Cardiac fibroblast (primary cell): ENCODE measurements at places on chromosomes 13 and 19.
A peak's percentile ranks its signal among the peaks of the same experiment; 100 is the strongest.

DNA sequence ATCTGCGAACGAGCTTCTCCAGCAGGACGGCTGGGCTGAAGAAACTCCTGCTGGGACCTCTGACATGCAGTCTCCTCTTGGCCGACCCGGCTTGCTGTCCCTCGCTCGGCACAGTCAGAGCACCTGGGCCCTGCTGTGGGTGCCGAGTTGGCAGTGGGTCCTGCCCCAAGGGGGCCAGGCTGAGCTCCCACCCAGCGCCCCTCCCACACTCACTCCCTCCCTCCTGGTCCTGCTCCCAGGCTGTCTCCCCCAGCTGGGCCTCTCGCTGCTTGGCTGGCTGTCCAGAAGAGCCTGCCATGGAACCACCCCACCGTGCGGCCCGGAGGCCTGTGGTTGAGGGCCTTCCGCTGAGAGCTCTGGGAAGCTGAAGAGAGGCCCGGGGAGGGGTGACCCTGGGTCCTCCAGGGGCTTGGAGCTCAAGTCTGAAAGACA lies 6.0 kb downstream of the AKT2 start:
- DNase-seq, result peak; percentile 51

DNA sequence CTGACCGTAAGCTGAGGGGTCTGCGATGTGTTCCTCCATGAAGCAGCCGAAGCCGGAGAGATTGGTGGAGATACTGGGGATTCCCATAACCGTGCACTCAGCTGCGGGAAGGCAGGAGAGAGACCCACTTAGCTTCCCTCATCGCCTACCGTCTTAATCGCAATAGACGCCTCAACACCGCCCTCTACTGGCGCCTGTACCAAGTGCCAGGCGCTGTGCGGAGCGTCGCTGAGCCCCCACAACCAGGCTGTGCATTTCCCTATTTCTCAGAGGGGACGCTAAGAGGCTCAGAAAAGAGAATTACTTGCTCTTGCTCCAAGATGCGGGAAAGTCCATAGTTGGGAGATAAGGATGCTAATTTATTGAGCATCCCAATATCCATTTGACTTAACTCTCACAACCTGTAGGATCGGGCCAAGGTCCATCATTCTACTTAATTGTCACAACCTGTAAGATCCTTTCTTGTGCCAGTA lies 5.8 kb downstream of the FTL start:
- DNase-seq, result peak; percentile 87

DNA sequence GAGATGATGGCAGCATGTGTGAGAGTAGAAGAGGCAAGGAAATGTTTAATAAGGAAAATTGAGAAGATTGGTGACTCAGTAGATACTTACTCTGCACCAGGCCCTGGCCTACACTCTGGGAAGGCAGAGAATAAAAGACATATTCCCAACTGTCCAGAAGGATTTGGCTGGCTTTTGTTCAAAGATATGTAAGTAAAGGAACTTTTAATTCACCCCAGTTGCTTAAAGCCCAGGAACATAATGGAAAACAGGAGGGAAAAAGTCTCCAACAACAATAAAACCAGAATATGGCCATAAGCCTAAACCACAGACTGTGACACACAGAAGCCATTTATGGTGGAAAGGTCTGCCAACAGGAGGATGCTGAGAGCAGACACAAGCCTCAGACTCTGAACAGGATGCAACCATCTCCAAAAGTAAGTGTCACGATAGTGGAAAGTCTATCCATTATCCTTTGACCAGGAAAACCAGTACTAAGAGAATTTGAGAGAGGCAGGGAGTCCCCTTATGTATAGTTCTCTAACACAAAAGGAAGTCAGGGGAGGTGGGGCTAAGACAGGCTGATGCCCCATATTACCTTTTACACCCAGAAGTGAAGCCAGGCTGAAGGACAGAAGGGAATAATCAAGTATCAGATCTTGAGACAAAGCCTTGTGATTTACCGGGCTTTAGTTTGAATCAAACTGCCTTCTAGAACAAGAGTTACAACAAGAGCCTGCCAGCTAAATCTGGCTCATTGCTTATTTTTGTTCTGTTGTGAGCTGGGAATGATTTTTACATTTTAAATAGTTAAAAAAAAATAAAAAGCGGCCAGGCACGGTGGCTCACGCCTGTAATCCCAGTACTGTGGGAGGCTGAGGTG lies 169.5 kb upstream of the STARD13 start:
- no peak for DNase-seq

DNA sequence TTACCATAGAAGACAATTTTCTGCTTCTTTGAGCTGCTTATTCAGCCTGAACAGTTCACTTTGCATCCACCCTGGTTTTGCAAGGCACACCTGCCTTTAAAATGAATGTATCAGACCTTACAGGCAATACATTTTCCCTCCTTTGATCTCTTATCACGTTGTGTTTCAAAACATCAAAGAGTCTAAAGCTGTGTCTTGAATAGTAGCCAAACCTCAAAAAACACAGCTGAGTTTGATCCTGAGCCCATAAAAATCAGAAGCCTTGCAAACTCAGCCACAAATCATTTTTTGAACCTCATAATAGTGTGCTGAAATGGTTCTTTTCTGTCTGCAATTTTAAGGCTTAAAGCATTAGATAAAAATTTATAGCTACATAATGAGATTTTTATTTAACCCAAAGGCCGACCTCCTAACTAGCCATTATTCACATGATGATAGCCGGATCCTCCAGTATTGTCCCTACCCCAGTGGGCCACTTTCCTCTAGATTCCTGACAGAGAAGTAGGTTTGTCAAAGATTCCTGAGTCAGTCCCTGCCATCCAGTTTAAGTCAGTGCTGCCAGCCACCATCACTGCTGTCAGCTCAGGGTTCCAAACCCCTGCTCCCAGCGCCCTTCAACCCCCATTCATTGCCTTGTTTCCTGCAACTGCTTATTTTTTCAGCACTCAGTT lies 71.8 kb downstream of the CAB39L start:
- DNase-seq, result no peak

DNA sequence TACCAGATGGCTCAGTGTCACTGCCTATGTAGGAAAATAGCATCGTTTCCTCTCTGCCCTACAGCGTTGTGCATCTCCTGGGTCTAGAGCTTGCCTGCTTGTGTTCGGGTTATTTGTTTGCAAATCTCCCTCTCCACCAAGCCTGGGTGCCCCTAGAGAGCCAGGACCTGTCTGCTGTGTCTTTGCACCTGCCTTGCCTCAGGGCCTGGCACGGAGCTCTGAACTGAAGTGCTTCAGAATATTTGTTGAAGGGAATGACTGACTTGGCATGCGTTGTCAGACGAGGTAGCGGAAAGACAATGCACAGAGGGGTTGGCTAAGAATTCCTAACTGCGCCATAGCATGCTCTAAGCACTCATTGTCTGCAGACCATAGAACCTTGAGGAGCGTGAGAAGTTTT lies 263.4 kb downstream of the FGF9 start:
- DNase-seq, result no peak

DNA sequence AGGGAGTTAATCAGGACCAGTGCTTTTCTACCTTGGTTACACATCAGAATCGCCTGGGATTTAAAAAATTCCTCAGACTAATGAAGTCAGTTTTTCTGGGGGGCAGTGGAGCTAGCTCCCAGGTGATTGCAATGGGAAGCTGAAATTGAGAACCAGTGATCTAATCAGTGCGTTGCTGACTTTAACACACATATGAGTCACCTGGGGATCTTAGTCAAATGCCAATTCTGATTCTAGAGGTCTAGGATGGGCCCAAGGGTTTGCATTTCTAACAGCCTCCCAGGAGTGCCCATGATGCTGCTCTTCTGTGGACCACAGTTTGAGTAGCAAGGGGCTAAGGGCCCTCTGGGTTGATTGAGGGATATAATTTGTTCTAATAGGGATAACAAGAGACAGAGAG lies 54.5 kb downstream of the KL start:
- DNase-seq, result peak; percentile 29

- DNase-seq, result no peak
Observed at GRCh38 chr19:5624741-5625278, 1.9 kb downstream of the SAFB start.

DNA sequence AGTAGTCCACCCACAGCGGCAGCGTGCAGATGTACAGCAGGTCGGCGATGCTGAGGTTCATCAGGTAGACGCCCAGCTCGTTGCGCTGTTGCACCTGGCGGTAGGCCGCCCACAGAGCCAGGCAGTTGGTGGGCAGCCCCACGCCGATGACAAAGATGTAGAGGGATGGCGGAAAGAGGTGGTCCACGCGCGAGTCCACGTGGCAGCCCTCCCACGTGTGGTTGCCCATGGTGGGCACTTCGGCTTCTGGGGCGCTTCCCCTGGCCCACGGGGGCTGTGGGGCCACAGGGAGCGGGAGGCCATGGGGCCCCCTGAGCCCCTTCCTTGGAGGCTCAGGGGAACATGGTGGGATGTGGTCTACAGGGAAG lies 7.0 kb upstream of the OPA3 start:
- DNase-seq, result no peak

DNA sequence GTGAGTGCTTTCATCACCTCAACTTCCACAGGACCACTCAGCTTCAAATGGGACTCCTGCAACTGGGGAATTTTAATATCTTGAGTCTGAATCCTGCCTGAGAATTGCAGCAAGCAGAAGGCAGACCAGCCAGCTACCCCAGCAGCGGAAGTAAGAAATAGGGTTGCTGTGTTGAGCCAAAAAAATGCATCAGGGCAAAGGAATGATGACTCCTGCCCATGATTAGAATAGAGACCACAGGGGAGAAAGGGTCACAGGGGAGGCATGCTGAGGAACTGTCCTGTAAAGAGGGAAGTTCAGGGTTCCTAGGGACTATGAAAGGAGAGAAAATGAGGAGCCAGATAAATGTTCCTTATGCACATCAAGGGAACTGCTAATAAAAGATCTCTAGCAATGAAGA lies 370.2 kb downstream of the KCTD12 start:
- DNase-seq, result peak; percentile 74

DNA sequence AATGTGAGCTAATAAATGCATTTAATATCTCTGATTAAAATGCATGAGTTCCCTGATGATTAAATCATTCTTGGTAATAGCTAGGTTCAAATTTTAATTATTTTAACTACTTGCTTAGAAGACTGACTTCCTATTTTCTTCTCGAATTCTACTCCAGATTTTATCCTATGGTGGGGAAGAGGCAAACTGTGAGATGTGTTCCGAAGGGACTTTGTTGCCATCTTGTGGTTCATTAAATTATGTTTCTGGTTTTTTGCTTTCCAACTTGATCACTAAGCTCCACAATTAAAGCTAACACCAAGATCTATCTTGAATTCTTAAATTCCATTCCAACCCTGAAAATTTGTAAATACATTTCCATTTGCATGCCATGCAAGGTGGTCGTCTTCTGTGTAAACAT lies 538.4 kb upstream of the PCDH20 start:
- peak; percentile 23 for DNase-seq

DNA sequence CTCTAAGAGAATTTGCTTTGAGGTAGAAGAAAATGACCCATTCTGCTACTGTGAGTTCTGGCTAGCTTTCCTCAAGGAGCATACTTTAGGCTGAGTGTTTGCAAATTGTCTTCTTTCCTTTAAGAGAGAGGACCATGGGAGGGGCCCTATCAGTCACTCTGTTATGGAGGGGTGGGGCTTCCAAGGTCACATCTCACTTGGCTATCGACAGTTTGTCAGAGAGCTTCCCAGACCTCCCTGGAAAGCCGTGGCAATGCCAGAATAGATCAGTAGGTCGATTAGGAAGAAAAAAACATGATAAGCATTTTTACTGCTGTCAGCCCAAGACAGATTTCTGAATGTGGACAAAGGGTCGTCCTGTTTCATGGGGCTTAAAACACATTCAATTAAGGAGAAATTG lies 93.3 kb downstream of the OXGR1 start:
- no peak for DNase-seq

GRCh38 chr19:39223703-39224279 lies 19.7 kb upstream of the SYCN start:
- peak; percentile 36 for DNase-seq

GRCh38 chr13:29624997-29625396 lies 29.5 kb upstream of the SLC7A1 start:
- no peak for DNase-seq

DNA sequence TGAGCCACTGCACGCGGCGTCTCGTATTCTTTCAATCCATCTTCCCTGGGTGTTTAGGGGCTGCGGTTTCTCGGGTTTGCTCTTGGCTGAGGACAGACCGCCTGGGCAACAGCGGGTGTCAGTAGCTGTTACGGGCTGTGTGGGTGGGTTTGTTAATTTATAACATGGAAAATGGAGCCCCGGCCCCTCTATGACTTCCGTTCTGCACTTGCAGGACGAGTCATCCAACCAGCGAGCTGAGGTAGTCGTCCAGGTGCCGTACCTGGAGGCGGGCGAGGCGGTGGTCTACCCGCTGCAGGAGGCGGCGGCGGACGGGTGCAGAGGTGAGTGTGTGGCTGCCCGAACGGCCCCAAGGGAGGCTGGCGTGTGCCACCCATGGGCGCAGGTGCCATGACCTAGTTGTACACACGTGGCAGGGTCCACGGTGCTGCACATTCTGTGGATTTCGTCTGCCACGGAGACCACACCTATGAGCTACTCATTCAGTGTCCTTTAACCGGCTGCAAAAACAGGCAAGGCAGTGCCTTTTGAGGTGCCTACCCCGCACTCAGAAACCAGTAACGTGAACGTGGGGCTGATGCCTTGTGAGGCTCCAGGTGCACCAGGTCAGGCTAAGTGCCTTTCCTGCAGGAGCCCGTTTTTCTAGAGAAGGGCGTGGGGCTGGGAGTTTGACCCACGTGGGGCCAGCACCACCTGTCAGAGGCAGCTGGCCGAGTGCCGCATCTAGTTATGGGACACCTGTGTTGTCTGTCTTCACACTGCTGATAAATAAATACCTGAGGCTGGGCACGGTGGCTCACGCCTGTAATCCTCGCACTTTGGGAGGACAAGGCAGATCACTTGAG lies 10.9 kb downstream of the POLR2E start:
- no peak for DNase-seq

GRCh38 chr19:33468361-33469170 lies 53.0 kb downstream of the PEPD start:
- DNase-seq, result no peak

DNA sequence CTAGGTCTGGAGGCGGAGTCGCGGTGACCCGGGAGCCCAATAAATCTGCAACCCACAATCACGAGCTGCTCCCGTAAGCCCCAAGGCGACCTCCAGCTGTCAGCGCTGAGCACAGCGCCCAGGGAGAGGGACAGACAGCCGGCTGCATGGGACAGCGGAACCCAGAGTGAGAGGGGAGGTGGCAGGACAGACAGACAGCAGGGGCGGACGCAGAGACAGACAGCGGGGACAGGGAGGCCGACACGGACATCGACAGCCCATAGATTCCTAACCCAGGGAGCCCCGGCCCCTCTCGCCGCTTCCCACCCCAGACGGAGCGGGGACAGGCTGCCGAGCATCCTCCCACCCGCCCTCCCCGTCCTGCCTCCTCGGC lies at the start of gene SLC5A5:
TSS of gene SLC5A5 (plus strand) at position 68 of the 373 bp plus-strand sequence. CDS start 375 bp downstream, outside the sequence.
- no peak for DNase-seq

DNA sequence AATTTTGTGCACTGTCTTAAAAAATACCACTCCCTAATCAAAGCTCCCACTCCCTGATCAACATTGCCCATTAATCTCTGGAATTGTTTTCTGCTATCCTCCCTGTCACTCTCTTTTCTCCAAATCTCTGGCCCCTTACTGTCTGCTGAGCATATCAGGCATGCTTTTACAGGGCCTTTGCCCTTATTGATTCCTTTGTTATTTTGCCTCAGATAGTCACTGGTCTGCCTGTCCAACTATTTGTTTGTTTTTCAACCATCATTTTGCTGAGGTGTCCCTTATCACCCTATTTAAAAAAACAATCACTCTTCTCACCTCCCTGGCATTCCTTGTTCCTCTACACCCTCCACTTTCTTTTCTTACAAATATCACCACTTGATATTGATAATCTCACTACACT lies 153.0 kb downstream of the PCDH9 start:
- DNase-seq, result no peak
